Activated CD8-positive, alpha-beta T cell treated with anti-CD3 and anti-CD28 coated beads for 36 hours (primary cell): ENCODE measurements at places on chromosomes 4 and X. TPM values are rescaled to one million over a fixed set of nuclear protein-coding genes. Genes with fewer than 3 reads are reported as not detected.

DNA sequence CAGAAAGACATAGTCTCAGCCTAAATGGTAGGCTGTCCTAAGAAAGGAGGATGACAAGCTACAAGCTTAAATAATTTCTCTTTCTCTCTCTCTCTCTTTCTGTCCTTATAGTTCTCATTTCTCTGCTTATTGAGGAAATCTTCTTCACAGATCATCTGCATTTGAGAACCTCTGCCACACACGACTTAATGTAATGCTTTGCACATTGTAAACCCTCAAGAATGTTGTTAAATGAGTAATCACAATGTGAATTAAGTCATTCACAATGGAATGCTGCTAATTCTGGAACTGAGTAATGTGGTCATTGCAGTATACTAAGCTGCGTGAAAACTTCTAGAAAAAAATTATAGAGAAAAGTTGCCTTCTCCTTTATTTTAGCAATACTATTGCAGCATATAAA is 508.9 kb upstream of the FTHL17 start:
- no peaks in the 10 kb centered on the region for H3K27me3 ChIP-seq
- DNase-seq = no peak
- H3K4me1 ChIP-seq = no peaks in the 10 kb centered on the region
- no peaks in the 10 kb centered on the region for H3K36me3 ChIP-seq
- no peak overlapping the region for H3K27ac ChIP-seq

DNA sequence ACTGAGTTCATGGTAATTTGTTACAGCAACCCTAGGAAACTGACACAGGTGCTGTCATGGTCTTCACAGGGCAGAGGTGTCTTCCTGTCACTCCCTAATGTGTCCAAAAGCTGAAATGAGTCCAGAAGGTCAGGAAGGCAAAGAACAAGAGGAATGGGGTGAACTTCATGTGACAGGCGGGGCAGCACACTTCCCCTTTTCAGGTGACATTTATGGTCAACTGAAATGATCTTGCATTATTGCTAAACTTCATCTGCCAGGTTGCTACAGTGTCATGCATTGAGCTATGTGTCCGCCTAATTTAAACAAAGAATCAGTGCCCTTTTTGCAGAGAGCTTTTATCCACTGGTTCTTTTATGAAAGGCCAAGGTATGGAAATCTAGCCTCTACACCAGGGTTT is 15.9 kb upstream of the CCDC149 start:
- no peaks in the 10 kb centered on the region for H3K4me1 ChIP-seq
- H3K27me3 ChIP-seq = no peaks in the 10 kb centered on the region
- H3K27ac ChIP-seq = no peak overlapping the region
- H3K36me3 ChIP-seq = no peaks in the 10 kb centered on the region

DNA sequence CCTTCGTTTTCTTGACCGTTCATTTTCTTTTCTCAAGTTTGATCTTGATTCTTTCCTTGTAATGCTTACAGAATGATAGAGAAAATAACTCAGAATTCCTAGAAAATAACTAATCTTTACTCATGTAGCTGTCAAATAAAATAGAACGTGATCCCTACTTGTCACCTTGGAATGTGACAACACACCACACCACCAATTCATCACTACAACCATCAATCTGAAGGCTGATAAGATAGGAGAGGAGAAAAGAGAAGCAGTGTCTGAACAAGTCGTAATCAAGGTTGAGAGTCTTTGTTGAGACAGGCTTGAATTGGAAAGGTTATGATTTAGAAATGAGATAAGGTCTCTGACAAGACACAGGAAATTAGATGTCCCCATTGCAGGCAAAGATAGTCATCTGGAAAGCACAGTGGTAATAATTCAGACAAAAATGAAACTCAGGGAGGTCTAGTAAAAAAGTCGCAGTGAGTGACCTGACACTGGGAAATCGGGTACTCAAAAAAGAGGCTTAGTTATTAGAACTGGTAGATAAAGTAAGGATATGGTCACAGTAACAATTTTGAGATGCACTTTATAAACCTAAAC is 456.2 kb downstream of the FAT4 start:
- H3K36me3 ChIP-seq = no peaks in the 10 kb centered on the region
- H3K27me3 ChIP-seq = no peaks in the 10 kb centered on the region
- DNase-seq = no peak

GRCh38 chr4:165355900-165356300 is 22.9 kb upstream of the CPE start:
- no peaks in the 10 kb centered on the region for H3K4me1 ChIP-seq
- peaks cover 17% of the 10 kb centered on the region for H3K27me3 ChIP-seq
- no peak overlapping the region for H3K4me3 ChIP-seq

GRCh38 chr4:184386271-184386781 is 88.0 kb downstream of the IRF2 start:
- no peaks in the 10 kb centered on the region for H3K27me3 ChIP-seq
- peaks cover 52% of the 10 kb centered on the region for H3K4me1 ChIP-seq
- H3K4me3 ChIP-seq = no peak overlapping the region
- peak overlapping the region; percentile 2 for H3K27ac ChIP-seq
- peaks cover 44% of the 10 kb centered on the region for H3K36me3 ChIP-seq
- DNase-seq = no peak

DNA sequence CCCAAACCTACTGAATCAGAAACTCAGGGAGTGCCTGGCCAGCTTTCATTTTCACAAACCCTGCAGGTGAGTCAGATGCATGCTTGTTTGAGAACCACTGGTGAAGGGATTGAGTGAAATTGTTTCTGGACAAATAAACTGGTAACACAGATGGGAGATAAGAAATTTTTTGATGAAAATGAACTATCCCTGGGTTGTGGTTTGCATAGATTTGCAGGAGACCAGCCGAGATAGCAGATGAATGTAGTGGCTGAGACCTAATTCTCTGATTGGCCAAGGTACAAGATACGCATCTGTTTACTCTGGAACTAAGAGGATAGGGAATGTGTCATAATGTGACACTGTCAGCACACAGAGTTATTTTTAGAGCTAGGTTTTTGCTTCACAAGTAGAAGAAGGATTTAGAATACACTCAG is 117.8 kb upstream of the NOCT start:
- H3K4me1 ChIP-seq = no peaks in the 10 kb centered on the region
- no peaks in the 10 kb centered on the region for H3K36me3 ChIP-seq

The KLHL34 gene
- 0.47 TPM for total RNA-seq

DNA sequence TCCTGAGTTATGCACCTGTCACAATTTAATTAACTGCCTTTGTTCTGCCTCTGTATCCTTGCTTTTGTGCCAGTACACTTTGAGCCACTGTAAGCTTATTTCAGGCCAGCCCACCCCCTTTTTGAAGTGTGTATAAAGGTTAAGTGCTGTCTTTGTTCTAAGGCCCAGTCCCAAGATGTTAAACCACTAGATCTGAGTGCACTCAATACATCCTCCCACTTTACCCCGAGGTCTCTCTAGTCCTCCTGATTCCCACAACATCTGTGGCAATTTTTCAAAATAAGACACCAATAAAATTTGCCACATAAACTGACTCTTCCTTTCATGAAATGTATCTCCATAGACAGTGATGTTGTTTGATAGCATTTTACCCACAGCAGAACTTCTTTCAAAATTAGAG is 124.1 kb upstream of the SPIN4 start:
- H3K4me1 ChIP-seq = no peaks in the 10 kb centered on the region
- H3K27me3 ChIP-seq = no peaks in the 10 kb centered on the region
- no peak for DNase-seq
- no peak overlapping the region for H3K27ac ChIP-seq

DNA sequence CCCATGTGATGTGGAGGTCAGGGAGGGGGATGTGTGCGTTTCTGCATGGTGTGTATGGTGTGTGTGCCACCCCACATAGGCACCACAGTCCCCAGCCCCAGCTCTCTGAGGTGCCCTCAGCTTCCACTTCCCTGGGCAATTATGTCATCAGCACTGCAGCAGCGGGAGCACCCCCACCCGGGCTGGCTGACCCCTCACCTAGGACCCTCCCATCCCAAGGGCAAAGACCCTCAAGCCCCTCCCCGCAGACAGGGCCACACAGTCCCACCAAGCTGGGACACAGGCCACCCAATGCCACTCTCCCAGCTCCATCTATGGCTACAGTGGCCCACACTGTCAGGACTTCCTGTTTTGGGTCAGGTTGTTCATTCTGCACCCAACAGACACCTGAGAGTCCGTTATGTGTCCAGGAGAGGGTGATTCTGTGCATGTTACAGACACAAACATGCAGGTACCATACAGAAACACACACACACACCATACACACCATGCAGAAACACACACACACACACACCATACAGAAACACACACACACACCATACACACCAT is 75.2 kb downstream of the JAKMIP1 start:
- DNase-seq = no peak
- no peaks in the 10 kb centered on the region for H3K36me3 ChIP-seq
- no peaks in the 10 kb centered on the region for H3K4me1 ChIP-seq
- no peak overlapping the region for H3K27ac ChIP-seq
- H3K27me3 ChIP-seq = no peaks in the 10 kb centered on the region

- H3K4me1 ChIP-seq = no peaks in the 10 kb centered on the region
- H3K27ac ChIP-seq = no peak overlapping the region
- no peaks in the 10 kb centered on the region for H3K36me3 ChIP-seq
- DNase-seq = no peak
Observed at GRCh38 chrX:122863067-122863466, 321.0 kb upstream of the GRIA3 start.

The DIPK2B gene
- total RNA-seq = not detected

GRCh38 chrX:31521941-31522340 is 450.1 kb upstream of the FTHL17 start:
- no peaks in the 10 kb centered on the region for H3K27me3 ChIP-seq
- no peak for DNase-seq
- no peaks in the 10 kb centered on the region for H3K36me3 ChIP-seq

- no peak overlapping the region for H3K4me3 ChIP-seq
- peaks cover 69% of the 10 kb centered on the region for H3K4me1 ChIP-seq
- DNase-seq = no peak
- H3K27ac ChIP-seq = peak overlapping the region; percentile 57
- peaks cover 49% of the 10 kb centered on the region for H3K36me3 ChIP-seq
Observed at GRCh38 chr4:77797239-77797638, 21.9 kb downstream of the CNOT6L start.

The CDX4 gene
- not detected for total RNA-seq

DNA sequence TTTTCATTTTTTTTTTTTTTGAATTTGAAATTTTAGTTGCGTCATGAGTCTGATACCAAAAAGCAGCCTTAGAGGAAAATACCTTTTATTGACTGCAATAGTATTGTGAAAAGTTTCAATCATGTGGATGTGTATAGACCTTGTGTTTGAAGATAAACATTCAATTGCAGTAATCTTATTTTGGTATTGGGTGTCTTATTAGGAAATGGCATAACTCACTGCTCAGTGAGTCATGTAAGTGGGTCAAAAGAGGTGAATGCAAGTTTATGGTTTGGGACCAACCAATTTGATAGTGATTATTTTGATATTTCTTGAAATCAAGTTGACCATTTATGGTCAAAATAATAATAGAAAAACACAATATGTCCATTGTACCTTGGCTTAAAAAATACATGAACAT is 627.8 kb upstream of the SLIT2 start:
- H3K4me1 ChIP-seq = no peaks in the 10 kb centered on the region
- H3K27ac ChIP-seq = no peak overlapping the region
- no peaks in the 10 kb centered on the region for H3K36me3 ChIP-seq
- H3K27me3 ChIP-seq = no peaks in the 10 kb centered on the region
- H3K4me3 ChIP-seq = no peak overlapping the region

- no peaks in the 10 kb centered on the region for H3K36me3 ChIP-seq
- DNase-seq = no peak
- H3K27ac ChIP-seq = no peak overlapping the region
Observed at GRCh38 chr4:176782191-176782590, 10.5 kb downstream of the VEGFC start.

DNA sequence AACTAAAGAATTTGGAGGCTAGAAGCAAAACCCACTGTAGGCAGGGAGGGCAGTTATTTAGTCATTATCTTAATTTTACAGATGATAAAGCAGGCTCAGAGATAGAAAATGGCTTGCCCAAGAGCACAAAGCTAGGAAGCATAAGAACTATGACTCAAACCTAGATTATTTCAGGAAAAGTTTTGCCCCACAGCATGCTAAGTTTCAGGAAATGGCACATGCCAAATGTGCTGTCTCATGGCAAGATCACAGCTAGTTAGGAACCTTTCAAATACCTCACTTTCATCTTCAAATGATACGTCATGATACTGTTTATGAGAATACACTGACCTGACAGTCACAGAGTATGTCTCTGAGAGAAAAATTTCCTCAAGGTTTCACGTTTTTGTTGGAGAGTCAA is 78.5 kb upstream of the SPANXC start:
- H3K4me1 ChIP-seq = no peaks in the 10 kb centered on the region
- H3K36me3 ChIP-seq = no peaks in the 10 kb centered on the region
- H3K27me3 ChIP-seq = no peaks in the 10 kb centered on the region
- DNase-seq = no peak
- H3K4me3 ChIP-seq = no peak overlapping the region

DNA sequence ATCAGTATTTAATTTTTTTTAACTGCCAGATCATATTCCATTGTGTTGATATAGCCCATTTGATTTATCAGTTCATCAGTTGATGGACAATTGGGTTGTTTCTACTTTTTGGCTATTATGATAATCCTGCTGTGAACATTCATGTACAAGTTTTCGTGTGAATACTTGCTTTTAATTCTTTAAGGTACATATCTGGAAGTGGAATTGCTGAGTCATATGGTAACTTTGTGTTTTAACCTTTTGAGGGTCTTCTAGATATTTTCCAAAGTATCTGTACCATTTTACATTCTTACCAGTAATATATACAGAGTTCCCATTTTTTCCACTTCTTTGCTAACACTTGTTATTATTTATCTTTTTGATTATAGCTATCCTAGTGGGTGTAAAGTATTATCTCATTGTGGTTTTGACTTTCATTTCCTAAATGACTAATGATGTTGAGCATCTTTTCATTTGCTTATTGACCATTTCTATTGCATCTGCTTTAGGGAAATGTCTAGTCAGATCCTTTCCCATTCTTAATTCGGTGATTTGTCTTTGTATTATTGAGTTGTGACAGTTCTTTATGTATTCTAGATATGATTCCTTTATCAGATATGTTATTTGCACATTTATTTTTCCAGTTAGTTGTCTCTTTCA is 75.2 kb upstream of the NUDT6 start:
- DNase-seq = no peak
- peaks cover 9% of the 10 kb centered on the region for H3K4me1 ChIP-seq
- H3K27ac ChIP-seq = no peak overlapping the region
- H3K27me3 ChIP-seq = no peaks in the 10 kb centered on the region
- peaks cover 25% of the 10 kb centered on the region for H3K36me3 ChIP-seq
- H3K4me3 ChIP-seq = no peak overlapping the region

The SPANXA1 gene
- total RNA-seq = not detected

DNA sequence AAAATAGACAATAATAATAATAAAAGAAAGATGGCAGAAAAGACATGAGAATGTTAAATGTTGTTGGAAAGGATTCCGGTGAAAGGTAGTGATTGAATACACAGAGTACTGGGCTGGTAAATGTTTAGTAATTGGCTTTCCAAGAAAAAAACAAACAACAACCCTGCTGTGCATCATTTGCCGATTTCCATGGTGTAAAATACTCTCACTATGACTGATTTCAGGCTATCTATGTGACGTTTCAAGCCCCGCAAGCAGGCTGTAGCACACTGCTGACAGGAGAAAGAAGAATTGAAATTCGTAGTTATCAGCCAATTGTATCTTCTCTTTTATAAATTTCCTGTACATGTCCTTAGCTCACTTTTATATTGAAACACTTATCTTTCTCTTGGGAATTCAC is 13.6 kb upstream of the SEPTIN6 start:
- H3K27ac ChIP-seq = no peak overlapping the region
- H3K27me3 ChIP-seq = no peaks in the 10 kb centered on the region
- DNase-seq = no peak
- no peaks in the 10 kb centered on the region for H3K4me1 ChIP-seq
